ENCODE measurements at places on chromosomes 1 and 21.

- no peak for DNase-seq
These were observed 579.7 kb downstream of the PLA2G4A start for GRCh38 chr1:187408212-187409004.

DNA sequence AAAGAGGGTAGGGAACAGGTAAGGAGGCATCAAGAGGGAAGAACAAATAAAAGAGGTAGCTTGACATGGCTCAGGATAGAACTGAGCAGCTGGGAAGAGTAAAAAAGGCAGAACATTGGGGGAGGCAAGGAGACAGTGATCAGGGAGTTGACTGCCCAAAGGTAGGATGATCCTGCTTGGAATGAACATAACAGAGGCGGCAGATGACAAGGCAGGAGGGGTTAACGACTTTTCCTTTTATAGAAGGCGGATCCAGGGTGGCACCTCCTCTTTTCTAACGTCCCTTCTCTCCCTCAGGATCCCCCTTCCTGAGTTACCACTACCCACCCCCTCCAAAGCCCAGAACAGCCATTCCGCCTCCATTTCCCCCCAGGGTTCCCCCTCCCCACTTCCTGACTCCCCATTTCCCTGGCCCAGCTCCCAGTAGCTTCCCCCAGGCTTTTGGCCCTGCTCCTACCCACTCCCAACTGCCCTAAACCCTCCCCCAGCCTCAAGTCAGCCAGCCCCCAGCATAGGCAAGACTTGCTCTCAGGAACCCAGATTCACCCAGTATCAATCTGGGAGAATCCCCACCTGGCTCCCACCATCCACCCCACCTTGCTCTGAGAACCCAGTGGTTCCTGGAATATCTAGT lies 769 bp upstream of the ADAMTS4 start:
- DNase-seq, result no peak

DNA sequence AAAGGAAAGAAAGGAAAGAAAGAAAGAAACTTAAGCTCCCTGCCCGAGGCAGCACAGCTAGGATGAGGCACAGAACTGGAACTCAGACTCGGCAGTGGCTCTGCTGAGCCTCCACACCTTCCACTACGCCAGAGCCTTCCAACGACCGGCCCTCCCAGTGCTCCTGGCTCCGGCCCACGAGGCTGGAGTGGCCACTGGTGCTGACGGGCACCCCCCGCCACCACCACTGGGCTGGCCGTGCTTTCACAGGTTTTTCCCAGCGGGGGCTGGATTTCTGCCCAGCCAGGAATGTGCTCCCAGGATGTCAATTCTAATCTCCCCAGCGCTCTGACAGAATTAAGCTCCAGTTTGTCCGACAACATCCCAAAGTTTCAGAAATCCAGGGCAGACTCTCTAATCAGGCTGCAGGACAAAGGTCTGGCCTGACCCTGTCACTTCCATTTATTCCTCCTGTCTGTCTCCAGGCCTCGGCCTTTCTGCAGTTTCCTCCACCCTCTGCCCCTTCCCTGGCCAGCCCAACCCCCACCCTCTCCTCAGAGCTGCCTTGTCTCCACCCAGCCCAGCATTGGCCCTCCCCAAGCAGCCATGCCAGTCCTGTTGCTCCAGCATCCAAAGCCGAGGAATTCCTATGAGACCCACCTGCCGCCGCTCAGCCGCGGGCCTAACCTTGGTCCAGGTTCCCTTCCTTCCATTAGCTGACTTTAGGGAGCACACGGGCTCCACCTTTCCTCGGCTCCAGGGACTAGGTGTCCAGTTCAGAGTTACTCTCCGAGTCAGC lies 81.9 kb downstream of the CASZ1 start:
- no peak for DNase-seq

GRCh38 chr1:1075148-1075935 lies 1.2 kb upstream of the RNF223 start:
- DNase-seq, result peak; percentile 2

DNA sequence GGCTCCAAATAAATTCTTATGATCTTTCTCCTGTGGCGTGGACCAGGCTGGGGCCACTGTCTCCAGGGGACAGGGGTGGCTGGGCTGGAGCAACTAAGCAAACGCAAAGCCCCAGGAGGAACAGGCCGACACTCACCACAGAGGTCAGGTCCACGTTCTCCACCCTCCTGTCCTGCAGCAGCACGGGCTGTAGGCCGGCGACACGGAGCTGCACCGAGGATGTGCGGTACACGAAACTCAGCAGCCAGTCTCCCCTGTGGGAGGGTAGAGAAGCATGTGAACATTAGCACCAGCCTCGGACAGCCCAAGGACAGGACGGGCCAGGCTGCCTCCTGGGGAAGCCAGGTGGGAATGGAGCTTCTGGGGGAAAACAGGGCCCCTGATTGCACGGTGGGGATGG lies 29.6 kb downstream of the HTR6 start:
- DNase-seq, result no peak

DNA sequence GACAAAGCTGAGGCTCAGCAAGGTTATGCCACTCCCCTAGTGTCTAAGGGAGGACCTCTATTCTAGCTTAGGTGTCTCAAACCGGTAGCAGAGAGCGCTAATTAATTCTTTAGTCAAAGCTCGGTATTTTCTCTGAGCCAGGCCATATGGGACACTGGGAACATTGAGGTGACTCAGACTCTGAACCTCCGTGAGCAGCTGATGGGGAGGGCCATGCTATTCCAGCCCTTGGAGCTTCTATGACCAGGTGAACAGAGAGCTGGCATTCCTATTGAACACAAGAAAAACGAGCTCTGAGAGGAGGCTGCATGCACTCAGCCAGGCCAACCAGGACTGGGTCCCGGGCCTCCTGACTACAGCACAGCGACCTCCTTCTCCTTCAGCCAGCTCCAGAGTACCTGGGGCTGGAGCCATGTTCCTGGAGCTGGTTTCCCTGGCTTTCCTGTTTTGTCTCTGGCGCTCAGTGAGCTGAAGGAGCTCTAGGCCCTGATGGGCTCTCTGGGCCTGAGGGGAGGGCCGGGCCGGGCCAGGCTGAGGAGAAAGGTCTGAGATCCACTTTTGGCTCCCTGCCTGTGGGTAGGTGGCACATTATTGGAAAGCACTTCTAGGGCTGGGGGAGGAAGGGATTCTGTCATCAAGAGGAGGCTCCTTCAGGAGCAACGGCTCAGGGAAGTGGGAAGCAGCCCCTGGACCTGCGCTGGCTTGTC lies 37.0 kb downstream of the SLC9A1 start:
- no peak for DNase-seq

DNA sequence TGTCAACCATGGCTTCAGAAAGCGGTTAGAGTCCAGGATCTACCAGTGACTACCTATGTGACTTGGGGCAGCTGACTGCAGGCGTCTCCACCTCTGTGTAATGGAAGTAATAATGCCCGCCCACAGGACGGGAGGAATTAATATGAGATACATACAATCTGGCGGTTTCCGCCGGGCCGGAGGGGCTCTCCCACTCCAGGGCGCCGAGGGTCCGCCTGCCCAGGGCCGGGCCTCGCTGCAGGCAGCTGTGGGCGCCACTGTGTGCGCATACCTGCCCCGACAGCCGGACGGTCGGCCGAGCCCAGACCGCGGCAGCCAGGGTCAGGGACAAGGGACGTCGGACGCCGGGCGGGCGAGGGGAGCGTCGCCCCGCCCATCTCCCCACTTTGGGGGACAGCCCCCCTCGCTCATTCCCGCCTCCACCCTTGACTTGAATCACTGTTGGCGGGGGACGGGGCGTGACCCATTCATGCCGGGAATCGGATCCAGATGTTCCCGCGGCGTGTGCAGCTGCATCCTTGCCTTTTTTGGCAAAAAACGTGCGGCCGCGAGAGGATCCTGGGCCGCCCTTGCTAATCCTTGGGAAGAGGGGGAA lies 6.0 kb upstream of the SF3A3 start:
- no peak for DNase-seq

All from stimulated activated CD4-positive, alpha-beta T cell treated with anti-CD3 and anti-CD28 coated beads, Interleukin-1b, Interleukin-23, amount 100 ng/mL, for 48 hours (primary cell).